GM18507 (cell line): ENCODE measurements at places on chromosomes 16 and 17.
A peak's percentile ranks its signal among the peaks of the same experiment; 100 is the strongest.

DNA sequence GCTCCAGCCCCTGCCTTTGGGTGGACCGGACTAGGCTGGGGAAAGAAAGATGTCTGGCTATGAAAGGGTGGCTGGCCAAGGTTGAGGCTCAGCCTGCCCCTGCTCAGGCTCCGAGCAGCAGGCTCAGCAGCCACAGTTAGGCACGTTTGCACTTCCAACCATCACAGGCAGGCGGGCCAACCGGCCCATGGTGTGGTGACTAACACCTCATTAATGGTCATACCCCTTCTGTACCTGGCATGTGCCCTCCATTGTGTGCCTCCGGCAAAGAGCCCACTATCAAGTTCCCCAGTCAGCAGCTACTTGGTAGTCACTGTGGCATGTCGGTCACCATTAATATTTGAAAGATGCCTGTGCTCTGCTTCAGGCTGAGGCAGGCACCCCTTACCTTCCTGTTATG lies 6.7 kb downstream of the TBC1D24 start:
- DNase-seq: no peak

DNA sequence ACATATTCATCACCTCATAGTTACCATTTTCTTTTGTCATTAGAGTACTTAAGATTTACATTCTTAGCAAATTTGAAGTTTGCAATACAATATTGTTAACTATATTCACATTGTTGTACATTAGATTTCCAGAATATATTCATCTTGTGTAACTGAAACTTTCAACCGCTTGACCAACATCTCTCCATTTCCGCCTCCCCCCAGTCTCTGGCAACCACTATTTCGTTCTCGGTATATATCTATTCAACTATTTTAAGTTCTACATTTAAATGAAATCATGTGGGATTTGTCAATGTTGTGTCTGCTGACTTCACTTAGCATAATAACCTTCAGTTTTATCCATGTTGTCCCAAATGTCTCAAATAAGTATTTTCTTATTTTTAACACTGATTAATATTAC lies 274.5 kb upstream of the KIF2B start:
- DNase-seq: no peak

- DNase-seq: no peak
Observed at GRCh38 chr17:61464843-61465180, 12.6 kb downstream of the TBX4 start.

DNA sequence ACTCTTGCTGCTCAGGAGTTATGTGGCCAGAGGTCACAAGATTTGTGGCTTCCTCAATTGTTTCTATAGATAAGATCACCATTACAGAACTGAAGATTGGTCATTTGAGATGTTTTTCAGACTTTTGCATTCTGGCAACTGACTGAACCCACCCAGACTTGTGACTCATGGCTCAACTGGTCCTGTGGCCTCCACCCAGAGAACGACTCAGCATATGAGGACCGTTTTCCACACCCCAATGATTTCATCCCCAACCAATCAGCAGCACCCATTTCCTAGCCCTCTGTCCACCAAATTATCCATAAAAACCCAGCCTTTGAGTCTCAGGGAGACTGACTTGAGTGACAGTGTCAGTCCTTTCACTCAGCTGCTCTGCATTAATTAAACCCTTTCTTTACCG lies 143.2 kb upstream of the ASIC2 start:
- DNase-seq: no peak

- no peak for DNase-seq
Observed at GRCh38 chr16:65845466-65846209, 520.9 kb upstream of the CDH5 start.

GRCh38 chr17:63309021-63309420 lies 137.1 kb downstream of the CYB561 start:
- no peak for DNase-seq

DNA sequence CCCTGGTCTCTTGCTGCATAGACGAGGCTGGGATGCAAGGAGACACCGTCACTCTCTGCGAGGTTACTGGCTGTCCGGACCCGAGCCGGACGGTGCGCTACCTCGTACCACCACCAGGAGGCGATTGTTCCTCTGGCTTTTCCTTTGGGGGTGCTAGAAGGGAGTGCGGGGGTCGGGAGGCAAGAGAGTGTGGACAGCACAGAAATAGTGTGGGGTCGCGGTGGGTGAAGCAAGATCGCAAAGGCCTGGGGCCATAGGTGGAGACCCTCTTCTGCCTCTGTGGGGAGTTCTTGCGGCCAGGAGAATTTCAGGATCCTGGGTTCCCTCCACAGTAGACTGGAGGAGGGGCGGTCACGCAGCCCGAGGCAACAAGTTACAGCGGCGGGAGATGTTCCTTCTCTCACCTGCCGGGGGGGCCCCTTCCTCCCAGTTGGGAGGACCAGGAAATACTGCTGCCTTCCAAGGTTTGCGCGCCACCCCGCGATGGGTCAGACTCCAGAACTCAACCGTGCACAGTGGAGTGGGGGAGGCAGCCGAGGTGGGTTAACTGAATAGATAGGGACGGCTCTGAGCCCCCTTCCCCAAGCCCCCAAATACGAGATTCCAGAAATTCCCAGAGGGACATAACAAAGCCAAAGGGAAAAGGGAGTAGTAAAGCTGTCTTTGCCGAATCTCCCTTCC lies 6.9 kb downstream of the PHOSPHO1 start:
- no peak for DNase-seq

- DNase-seq: no peak
Observed at GRCh38 chr17:76511668-76512365, 10.6 kb upstream of the RHBDF2 start.

- no peak for DNase-seq
Observed at GRCh38 chr16:55052741-55053415, 122.2 kb downstream of the IRX5 start.

- DNase-seq: no peak
Observed at GRCh38 chr17:74466111-74466827, at the start of gene CD300A. Gene CD300A (plus strand): TSS chr17:74466634. CDS start chr17:74466704, 70 bp downstream.

- DNase-seq: no peak
Observed at GRCh38 chr17:81513372-81513752, 763 bp upstream of the ACTG1 start.

DNA sequence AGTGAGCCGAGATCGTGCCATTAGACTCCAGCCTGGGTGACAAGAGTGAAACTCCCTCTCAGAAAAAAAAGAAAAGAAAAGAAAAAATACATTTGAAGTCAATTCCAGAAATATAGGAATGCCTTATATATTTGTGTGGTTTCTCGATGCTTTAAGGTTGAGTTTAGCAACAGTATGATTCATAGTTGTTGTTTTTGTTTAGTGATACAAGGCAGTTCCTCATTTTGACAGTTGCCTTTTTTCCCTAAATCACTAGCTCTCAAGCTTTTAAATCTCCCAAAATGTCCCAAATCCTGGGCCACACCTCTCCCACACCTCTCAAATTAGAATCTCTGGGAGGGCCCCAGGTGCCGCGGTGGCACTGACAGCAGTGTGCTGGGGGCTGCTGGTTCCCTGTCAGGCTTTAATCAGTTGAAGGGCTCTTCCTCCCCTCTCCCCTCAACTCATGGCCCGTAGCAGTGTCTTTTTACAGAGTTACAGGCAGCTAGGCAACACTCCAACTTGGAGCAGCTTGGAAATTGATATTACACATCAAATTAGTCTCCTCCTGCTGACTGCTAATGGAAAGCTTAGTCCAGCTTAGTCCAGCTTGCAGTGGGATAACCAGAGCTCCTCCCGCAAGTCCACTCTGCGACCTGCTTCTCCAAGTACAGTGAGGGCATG lies 58.4 kb downstream of the EPN2 start:
- no peak for DNase-seq

GRCh38 chr17:40191237-40192208 lies 14.3 kb downstream of the RAPGEFL1 start:
- no peak for DNase-seq

DNA sequence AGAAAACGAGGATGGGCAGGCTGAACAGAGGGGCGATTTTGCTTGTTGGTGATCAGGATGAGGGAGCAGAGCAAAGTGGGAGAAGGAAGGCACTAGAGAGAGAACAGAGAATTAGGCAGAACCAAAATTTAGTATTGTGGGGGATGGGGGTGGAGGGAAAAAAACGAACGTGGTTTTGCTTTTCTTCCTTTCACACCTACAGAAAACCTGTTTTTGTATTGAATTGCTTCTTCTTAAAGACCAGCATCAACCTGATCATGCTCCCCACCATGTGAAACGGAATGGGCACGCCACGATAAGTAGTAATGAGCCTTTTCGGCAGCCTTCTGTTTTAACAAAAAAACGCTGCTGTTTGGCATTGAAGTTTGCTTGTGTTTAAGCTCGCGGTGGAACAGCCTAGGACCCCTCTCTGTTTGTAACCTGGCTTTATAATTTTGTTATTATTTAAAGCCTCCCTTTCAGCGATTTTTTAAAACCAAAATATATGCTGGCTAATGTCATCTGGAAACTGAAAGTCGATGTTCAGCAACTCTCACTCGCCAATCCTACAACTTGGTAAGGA lies 36.8 kb downstream of the ERCC4 start:
- peak; percentile 3 for DNase-seq

DNA sequence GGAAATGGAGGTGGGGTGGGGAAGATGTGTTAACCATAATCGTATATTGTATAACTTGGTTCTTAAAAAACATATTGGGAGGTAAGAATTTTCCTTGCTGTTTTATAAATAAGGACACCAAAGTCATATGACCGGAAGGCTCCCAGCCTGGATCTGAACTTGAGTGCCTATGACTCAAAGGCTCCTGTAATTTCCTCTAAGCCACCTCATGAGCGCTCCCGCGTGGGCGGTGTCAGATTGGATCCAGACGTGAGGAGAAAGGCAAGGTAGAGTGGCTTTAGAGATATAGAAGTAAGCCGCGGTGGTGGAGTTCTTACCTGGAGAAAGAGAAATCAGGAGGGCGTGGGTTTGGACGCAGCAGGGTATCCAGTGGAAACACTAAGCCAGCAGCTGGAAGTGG lies 196.2 kb upstream of the NLRP1 start:
- DNase-seq: no peak

DNA sequence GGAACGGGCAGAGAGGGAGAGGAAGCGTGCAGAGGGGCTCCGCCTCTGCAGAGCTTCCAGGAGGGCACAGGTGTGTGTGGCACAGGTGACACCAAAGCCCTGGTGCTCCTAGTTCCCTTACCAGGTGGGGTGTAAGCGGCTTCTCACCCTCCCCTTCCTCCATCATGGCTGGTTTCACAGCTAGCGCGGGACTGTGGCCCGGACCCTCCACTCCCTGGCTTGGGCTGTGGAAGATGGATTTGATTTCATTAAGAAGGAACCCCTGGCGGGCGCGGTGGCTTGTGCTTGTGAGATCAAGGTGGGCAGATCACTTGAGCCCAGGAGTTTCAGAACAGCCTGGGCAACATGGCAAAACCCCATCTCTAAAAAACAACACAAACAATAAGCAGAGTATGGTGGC lies 241.2 kb upstream of the GSE1 start:
- DNase-seq: no peak

DNA sequence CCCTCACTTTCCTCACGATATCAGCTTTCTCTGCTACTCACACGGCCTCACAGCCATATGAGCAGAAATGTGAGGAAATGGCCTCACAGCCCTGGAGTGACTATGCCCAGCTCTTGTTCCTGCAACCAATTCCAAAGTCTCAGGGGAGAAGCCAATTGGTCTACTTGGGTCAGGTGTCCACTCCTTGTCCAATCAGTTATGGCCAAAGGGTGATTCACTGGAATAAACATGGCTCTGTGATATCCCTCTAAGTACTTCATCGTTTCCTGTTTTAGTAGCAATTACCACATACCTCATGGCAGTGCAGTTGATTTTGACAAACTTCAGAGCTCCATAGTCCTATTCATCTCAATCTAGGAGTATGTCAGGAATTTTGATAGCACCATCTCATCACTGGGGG lies 195.4 kb downstream of the KATNIP start:
- no peak for DNase-seq

DNA sequence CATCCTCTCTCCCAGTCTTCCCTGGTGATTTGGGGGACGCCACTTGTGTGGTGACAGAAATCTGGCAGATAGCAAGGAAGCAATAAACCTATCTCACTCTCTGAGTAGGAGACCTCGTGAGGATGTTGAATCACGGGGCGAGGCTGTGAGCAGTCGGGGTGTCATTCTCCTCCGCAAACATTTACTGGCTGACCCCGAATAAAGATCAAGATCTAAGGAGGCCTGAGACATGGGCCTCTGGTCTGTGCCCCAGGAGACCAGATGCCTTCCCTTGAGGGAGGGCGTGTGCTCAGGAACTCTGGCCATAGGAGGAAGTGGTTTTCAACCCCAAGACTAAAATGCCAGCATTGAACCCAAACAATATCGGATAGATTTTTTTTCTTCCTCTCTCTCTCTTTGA lies 53.1 kb downstream of the FOXL1 start:
- DNase-seq: no peak

DNA sequence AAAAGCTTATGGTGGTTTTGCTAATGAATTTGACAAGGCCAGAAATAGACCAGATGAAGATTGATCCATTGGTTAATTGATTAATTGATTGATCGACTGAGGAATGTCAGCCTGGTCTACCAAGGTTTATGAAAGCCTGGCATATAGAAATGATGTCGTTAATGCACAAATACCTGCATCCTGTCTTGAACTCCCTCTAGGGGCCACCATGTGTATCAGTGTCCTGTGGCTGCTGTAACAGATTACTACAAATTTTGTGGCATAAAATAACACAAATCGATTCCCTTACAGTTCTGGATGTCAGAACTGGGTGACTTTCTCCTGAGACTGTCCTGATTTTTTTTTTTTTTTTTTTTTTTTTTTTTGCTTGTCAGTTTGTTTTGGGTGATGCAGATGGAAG lies 553.2 kb downstream of the MAF start:
- no peak for DNase-seq

GRCh38 chr16:48082516-48082915 lies 73.3 kb downstream of the ABCC12 start:
- no peak for DNase-seq

DNA sequence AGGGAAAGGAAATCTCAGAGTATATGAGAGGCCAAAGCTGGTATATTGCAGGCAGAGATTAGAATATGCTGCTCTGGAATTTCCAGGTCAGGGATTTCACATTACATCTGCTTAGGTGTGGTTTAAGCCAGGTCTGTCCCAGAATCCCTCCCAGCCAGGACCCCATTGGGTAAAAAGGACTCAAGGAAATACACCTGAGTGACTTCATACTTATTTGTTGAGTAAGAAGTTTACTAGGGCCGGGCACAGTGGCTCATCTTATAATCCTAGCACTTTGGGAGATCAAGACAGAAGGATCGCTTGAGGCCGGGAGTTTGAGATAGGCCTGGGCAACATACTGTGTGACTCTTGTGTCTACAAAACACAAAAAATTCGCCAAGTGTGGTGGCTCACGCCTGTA lies 7.2 kb downstream of the PIPOX start:
- DNase-seq: no peak

DNA sequence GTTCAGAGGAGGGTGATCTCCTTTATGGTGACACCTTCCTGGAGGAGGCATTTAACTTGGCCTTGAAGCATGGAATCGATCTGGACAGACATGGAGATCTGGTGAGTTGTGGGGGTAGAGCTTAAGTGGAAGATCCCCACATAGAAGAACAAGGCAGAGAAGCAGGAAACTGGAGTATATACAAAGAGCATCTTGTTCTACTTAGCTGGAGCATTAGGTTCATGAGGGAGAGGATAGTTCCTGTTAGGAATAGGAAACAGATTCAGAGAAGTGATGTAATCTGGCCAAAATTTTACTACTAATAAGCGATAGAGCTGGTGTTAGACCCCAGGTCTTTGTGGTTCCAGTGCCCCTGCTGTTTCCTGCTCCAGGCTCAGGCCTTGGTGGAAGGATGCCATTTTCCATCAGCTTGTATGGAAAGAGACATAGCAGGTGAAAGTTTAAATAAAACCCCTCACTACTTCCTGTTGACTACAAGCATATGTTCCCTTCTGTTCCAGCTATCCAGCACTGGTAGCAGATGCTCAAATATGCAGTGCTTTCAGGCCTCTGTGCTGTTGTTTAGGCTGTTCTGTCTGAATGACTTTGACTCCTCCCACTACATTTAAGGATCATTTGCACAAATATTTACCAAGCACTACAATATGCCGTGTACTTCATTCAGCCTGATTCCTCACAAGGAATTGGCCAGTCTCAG lies 9.4 kb downstream of the RPAIN start:
- DNase-seq: no peak
